ENCODE measurements at places on chromosomes 5 and 9.

GRCh38 chr5:10140195-10140973 lies 109.3 kb downstream of the ATPSCKMT start:
- DNase-seq = peak; percentile 32

DNA sequence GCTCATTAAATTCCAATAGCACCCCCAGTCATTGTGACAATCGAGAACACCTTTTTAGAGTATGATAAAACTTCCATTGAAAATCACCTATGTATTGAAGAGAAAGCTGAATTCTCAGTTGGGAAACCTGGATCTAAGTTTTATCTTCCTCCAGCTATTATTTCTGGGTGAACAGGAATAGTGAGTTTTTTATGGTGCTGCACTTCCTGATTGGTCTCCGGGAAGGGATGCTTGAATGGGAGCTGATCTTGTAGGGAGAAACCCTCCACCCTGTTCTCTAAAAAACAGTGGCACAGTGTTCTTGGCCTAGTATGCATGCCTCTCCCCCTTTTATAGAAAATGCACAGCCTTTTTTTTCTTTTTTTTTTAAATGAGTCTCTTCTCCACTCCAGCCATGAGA lies 112.2 kb downstream of the ACTBL2 start:
- no peak for DNase-seq

DNA sequence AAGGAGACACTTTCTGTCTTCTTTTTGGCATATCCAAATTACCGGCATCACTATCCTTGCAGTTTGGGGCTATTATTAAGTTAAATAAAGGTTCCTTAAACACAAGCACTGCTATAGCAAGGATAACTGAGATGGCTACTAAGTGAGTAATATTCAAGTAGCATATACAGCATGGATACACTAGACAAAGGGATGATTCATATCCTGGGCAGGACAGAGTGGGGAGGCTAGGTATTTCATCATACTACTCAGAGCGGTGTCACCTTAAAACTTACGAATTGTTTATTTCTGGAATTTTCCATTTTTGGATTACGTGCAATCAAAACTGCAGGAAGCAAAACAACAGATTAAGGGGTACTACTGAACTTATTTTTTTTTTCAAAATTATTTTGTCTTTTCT lies 54.1 kb downstream of the FER start:
- no peak for DNase-seq

DNA sequence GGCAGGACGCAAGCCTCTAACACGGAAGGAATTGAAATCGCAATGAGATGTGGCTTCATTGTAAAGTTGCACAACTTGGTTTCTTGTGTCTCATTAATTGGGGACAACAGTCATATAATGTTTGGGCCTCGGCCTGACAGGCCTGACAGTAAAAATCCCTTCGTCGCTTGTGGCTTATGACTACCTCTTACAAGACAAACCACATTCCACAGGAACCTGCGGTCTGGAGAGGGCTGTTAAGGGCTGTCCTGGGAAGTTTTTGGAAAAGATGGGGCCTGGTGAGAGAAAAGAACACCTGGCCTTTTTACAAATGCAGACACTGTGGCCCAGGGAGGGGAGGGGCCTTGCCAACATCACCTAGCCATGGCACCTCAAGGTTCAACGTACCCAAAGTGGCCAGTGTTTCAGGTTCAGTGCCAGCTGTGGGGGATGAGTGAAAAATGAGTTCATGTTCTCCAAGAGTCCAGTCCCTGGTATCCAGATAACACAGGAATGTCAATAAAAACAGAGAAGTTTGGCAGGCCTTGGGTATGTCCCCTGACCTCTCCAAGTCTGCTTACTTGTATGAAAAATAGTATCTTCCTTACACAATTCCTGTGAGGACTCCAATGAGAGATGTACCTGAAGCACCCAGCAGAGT lies 22.2 kb downstream of the SHB start:
- no peak for DNase-seq

- no peak for DNase-seq
These were observed 23.0 kb upstream of the ECM2 start for GRCh38 chr9:92558612-92559374.
